Transverse colon (tissue), 4 donors: ENCODE measurements at places on chromosomes 12 and 14. TPM values are rescaled to one million over a fixed set of nuclear protein-coding genes. Genes with fewer than 3 reads are reported as not detected.

- no peak for DNase-seq
Measured at GRCh38 chr14:33488582-33488981, 462.3 kb downstream of the EGLN3 start.

GRCh38 chr12:16198884-16199283 is 78.6 kb downstream of the SLC15A5 start:
- no peak for DNase-seq

Gene PPP1R12A
- 109 TPM for total RNA-seq

GRCh38 chr12:64457466-64457865 is 5.5 kb downstream of the TBK1 start:
- DNase-seq, result no peak

GRCh38 chr12:22014783-22015144 is 31.3 kb upstream of the CMAS start:
- no peak for DNase-seq

GRCh38 chr14:61019537-61019936 is 38.5 kb downstream of the SLC38A6 start:
- no peak for DNase-seq

GRCh38 chr14:85566603-85567002 is 36.7 kb downstream of the FLRT2 start:
- no peak for DNase-seq

- DNase-seq, result no peak
Measured at GRCh38 chr14:73467377-73467776, 9.0 kb upstream of the NUMB start.

- DNase-seq, result no peak
Measured at GRCh38 chr12:21718944-21719650, 55.4 kb downstream of the KCNJ8 start.

- no peak for DNase-seq
Measured at GRCh38 chr12:46562625-46563225, 190.2 kb upstream of the SLC38A2 start.

- no peak for DNase-seq
Measured at GRCh38 chr12:104485651-104486362, 29.1 kb downstream of the CHST11 start.

Gene MANSC4
- total RNA-seq, result not detected

GRCh38 chr12:105349138-105349537 is 18.6 kb downstream of the C12orf75 start:
- DNase-seq, result no peak

GRCh38 chr12:41184864-41185263 is 3.3 kb upstream of the PDZRN4 start:
- DNase-seq, result no peak

Gene HOXC13
- total RNA-seq, result not detected

GRCh38 chr14:59632381-59632780 is 55.8 kb upstream of the CCDC175 start:
- DNase-seq, result peak; percentile 30

- no peak for DNase-seq
Measured at GRCh38 chr12:67469666-67470065, 178.9 kb upstream of the DYRK2 start.

Gene GRIP1
- total RNA-seq, result 9.0 TPM

GRCh38 chr14:65382586-65382985 is 29.9 kb upstream of the FUT8 start:
- no peak for DNase-seq

DNA sequence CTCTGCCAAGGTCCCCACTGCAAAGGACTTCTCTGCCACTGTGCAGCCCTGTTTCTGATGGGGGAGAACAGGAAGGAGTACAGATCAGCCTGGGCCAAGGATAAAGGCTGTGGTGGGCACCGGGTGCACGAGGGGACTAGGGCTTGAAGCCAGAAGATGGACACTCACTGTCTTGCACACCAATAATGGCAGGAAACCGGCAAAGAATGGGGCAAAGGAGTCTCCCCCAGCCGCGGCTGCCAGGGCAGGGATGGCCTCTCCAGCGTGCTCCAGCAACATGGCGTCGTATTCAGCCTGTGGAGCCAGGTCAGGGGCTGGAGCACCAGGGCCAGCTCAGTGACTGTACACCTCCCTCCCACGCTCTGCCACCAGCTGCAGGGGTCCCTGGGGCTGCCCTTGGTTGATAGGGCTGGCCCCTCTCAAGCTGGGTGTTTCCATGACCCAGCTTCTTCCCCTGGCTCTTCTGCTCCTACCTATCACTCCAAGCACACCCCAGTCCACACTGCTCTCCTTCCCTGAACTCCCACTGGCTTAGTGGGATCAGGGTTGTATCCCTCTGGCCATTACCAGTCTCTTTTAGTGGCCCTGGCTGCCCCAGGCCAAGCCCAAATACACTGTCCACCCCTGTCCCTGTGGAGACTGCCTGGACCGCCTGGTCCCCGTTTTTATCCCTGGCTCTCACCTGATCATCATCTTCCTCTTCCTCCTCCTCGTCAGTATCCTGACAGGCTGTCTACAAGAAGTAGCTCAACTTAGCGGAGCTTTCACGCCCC is 6.3 kb downstream of the IPO4 start:
- DNase-seq, result no peak

Gene PLEKHH1
- total RNA-seq, result 86.4 TPM

Gene KRT2
- total RNA-seq, result not detected

DNA sequence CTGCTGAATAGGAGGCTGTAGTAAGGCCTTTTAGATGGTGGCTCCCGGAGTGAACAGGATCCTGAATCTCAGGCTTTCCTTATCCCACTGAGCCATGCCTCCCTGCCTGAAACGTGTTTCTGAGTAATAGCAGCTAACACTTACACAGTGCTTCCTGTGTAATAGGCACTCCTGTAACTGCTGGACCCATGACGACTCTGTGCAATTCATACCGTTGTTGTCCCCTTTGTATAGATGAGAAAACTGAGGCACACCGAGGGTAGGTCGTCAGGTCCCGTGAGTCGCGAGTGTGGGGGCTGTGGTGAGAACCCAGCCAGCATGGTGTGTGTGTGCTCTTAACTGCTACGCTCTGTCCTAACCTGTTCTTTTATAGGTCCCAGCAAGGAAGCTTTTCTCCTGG is 193.6 kb downstream of the CACNA1C start:
- DNase-seq, result no peak

DNA sequence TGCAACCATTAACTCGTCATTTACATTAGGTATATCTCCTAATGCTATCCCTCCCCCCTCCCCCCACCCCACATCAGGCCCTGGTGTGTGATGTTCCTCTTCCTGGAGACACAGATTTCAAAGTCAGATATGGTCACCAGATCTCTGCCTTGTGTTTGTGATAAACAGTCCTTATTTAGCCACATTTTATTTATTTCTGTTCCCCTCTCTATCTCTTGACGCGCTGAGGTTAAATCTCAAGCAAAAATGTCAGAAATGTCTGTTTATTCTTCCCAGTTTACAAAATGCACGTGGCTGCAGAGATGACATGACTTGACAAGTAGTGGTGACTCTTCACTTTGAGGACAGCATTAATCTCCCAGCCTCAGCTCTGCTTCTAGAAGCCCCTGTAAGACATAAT is 11.5 kb upstream of the RASSF3 start:
- no peak for DNase-seq

DNA sequence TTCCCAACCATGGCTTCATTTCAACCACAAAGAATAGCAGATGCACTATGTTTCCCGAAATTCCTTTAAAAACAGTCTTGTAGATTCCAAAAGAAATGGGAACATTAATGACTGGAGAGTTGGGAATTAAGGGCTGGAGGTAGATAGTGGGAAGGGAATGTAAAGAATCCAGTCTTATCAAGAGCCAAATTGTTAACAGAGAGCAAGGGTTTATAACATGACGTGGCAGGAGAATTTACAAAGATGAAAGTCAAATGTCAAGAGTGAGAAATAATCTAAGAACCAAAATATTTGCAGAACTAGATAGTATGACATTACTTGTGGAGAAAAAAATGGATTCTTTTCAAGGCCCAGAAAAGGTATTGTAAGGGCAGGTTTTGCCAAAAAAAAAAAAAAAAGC is 200.9 kb downstream of the GRIN2B start:
- DNase-seq, result no peak

Gene ARHGDIB
- total RNA-seq, result 48.7 TPM

GRCh38 chr12:58847901-58848600 is 72.3 kb downstream of the LRIG3 start:
- DNase-seq, result no peak

- no peak for DNase-seq
Measured at GRCh38 chr14:96136371-96137005, 68.2 kb upstream of the BDKRB2 start.

- DNase-seq, result no peak
Measured at GRCh38 chr14:98070536-98070935, 1201.5 kb downstream of the BCL11B start.

DNA sequence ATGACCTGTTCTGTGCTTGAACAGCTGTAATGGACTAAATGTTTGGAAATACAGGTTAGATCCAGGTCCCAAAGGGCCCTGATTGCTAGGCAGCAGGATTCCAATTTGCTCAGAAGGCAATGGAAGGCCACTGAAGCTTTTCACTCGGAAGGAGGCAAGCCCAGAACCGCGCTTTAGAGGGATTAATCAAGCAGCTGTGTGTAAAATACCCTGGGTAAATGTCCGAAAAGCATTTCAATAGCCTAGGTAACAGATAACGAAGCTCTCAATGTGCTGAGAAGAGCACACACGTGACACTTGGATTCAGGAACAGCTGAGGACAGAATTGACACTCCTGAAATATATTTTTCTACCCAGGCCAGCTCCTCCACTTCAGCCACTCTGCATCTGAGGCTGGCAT is 436.1 kb downstream of the TMEM132D start:
- DNase-seq, result no peak

Gene RERGL
- total RNA-seq, result 1.1 TPM

DNA sequence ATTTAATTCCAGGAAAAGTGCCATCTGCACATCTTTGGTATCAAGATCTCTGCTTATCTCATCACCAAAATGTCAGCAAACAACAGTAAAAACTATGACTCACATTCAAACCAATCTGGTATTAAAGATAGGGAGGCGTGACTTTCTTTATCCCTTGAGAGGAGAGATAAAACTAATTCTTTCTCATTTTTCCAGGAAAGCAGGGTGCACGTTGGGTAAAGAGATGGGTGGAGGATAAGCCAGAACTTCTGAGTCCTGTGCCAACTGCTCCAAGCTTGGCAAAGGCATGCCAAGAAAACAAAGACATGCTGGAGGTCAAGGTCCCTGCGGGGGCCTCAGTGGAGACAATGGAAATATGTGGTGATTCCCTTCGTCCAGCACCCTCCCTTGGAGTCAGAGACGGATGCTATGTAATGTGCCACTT is 225.8 kb upstream of the PLXNC1 start:
- no peak for DNase-seq

- DNase-seq, result no peak
Measured at GRCh38 chr14:21494902-21495762, 16.0 kb downstream of the METTL3 start.

DNA sequence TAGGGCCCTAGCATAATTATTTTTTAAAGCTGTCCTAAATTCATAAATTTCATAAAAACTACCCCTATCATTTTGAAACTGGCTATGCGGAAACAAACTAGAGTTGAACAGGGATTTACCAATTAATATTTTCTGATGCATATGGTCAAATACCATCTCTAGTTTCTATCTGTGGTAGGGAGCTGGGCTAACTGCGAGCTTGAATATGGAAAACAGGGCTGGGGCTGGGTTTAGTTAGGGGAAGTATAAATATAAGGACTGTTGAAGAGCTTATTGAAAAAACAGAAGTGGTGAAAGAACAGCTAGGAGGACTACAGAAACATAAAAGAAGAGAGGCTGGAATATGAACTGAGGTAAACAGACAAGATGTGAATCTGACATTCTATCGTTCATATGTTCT is 91.8 kb downstream of the SLC38A1 start:
- no peak for DNase-seq

GRCh38 chr14:35368583-35369392 is 35.8 kb downstream of the NFKBIA start:
- no peak for DNase-seq

GRCh38 chr12:20280515-20280914 is 87.8 kb upstream of the PDE3A start:
- DNase-seq, result no peak

- DNase-seq, result no peak
Measured at GRCh38 chr14:32559048-32559447, 229.9 kb downstream of the AKAP6 start.

Gene AQP6
- not detected for total RNA-seq

Gene ABCD2
- total RNA-seq, result 0.55 TPM

DNA sequence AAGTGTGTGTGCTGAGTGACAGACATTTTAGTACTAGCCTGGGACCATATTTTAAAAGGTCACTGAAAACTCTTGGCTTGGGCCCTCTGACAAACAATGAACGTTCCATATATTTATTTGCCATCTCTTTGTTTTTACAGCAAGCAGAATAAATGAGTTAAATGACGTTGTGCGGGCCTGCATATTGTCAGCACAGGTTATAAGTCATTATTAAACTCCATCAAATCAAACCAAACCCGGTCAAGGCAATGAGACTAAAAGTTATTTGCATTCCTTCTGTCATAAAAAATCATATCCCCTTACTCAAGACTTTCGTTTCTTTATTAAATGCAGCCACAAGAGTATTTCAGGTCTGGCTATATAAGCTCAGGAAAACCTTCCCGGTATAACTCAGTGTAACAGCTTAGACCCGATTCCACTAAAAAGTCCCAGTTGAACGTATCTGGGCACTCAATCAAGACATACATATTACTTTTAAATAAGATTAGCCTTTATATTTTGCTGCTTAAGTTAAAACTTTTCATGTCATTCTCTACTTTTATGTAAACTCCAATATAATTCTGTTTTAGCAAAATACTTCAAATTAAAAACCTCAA is 84.9 kb downstream of the DICER1 start:
- DNase-seq, result no peak

DNA sequence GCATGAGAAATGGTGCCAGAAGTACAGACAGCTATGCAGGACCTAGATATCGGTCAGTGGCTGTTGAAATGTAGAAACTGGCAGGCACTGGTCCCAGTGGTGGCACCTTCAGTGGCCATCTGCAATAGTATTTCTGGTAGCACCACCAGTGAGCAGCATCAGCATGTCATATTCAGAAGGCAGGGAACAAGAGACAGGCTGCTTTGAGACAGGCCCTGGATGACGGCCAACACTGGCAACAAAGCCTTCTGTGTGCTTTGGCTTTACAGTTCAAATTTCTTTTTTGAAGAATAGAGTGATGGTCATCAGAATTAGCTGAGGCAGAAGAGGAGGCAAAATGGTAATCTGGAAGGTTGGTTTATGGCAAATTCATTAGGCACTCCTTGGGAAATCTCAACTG is 273.4 kb upstream of the SLC16A7 start:
- DNase-seq, result no peak

Gene DCN
- total RNA-seq, result 277 TPM

Gene KRT72
- total RNA-seq, result not detected

Gene CCDC177
- not detected for total RNA-seq

DNA sequence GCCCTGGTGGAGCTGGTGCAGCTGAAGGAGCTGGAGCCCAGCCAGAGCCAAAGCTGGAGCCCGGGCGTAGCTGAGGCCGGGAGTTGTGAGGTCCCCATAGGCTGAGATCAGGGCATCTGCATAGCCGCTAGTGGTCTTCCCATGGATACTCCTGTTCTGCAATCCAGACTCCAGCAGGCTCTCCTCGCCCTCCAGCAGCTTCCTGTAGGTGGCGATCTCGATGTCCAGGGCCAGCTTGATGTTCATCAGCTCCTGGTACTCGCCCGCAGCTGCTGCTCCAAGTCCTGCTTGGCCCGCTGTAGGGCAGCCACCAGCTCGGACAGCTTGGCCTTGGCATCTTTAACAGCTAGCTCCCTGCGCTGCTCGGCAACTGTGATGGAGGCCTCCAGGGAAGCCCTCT is 966.1 kb downstream of the FSCB start:
- DNase-seq, result no peak

- no peak for DNase-seq
Measured at GRCh38 chr14:68950111-68950510, 29.0 kb downstream of the ACTN1 start.
